ENCODE measurements at places on chromosomes 1 and 21.
A peak's percentile ranks its signal among the peaks of the same experiment; 100 is the strongest.

- no peak for DNase-seq
Measured at GRCh38 chr1:76425201-76426145, 350.9 kb downstream of the ST6GALNAC3 start.

GRCh38 chr1:223087291-223088255 lies 55.5 kb downstream of the TLR5 start:
- no peak for DNase-seq

- DNase-seq = no peak
Measured at GRCh38 chr1:211525101-211525676, 33.2 kb upstream of the RD3 start.

- DNase-seq = no peak
Measured at GRCh38 chr1:43421976-43422750, 31.6 kb downstream of the HYI start.

DNA sequence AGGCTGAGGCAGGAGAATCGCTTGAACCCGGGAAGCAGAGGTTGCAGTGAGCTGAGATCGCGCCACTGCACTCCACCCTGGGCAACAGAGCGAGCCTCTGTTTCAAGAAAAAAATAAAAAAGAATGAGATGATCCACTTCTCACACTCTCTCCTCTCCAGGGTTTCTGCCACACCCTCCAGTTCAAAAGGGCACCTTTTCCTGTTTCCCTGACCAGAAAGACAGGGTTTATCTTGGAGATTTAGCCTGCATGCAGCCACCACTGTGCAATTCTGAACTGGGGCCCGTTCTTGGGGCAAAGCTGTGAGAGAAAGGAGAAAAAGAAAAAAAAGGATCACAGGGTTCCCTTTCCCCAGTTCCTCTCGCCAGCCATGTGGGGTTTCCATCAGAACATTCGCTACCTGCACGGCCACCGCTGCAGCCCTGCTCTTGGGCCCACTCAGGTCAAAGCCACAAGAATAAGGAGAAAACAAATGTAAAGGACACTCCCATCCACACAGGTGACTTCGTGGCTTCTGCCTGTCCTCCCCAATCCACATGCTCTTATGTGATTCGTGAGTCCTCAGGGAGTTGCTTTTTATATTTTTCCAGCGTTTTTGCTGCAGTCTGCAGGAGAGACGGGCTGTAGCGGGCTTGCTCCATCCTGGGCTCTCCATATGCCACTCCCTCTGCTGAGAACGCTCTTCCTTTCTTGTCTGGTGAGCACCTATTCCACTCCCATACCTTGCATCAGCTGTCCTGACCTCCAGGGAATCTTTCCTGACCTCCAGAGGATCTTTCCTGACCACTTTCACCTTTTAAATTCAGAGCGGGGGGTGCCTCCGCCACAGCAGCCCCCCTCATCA lies 26.4 kb downstream of the GNG4 start:
- no peak for DNase-seq

GRCh38 chr1:1359664-1360468 lies 1.5 kb upstream of the MXRA8 start:
- DNase-seq = no peak

DNA sequence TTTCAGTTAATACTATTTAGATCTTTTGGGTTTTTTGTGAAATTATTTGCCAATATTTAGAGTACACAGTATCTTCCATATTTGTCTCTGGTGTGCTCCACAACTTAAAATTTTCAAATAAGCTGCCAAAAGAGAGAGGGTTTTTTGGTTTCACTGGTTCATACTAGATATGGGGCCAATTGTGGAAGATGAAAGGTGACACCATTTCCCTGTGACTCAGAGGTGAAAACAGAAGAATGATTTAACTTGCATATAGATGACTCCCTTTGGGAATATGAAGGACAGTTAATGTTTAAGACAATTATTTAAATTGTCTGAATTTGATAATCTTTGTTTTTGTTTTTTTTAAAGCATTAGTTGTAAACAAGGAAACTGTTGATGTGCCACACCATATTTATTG lies 37.5 kb downstream of the IVNS1ABP start:
- DNase-seq = no peak

DNA sequence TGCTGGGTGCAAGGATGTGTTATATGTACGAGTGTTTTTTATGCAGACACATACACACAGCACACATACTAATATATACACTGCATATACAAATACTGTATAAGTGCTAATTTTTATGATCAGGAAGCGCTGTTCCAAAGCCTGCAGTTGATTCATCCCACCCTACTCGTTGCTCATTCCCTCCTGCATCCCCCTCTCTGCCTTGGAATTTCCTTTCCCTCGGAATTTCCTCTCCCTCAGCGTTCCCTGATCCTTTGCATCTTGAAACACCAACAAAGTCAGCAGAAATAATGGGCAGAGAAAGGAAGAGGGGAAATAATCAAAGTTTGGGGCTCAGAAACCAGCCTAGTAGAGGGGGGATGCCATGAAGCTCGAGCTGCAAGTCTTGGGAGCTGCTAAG lies 98.9 kb downstream of the CSMD2 start:
- DNase-seq = no peak

DNA sequence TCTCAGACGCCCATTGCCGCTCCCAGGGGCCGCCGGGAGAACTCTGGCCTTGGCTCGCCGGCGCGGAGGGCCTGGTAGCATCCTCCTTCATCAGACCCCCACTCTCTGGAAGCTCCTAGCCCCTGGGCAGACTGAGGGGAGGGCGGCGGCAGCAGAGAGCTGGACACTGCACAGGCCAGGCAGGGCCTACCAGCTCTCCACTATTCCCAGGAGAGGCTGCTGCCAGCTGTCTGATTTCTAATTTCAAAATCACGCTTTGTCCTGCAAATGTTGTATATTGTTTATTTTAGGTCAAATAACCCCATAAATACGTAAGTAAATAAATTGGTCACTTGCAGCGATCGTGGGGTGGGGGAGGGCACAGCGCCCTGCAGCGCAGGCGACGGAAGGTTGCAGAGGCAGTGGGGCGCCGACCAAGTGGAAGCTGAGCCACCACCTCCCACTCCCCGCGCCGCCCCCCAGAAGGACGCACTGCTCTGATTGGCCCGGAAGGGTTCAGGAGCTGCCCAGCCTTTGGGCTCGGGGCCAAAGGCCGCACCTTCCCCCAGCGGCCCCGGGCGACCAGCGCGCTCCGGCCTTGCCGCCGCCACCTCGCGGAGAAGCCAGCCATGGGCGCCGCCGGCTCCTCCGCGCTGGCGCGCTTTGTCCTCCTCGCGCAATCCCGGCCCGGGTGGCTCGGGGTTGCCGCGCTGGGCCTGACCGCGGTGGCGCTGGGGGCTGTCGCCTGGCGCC lies at the start of gene MTARC1:
TSS of gene MTARC1 (plus strand) at position 577 of the 732 bp plus-strand sequence. CDS start at position 609, 32 bp downstream.
- peak; percentile 83 for DNase-seq

DNA sequence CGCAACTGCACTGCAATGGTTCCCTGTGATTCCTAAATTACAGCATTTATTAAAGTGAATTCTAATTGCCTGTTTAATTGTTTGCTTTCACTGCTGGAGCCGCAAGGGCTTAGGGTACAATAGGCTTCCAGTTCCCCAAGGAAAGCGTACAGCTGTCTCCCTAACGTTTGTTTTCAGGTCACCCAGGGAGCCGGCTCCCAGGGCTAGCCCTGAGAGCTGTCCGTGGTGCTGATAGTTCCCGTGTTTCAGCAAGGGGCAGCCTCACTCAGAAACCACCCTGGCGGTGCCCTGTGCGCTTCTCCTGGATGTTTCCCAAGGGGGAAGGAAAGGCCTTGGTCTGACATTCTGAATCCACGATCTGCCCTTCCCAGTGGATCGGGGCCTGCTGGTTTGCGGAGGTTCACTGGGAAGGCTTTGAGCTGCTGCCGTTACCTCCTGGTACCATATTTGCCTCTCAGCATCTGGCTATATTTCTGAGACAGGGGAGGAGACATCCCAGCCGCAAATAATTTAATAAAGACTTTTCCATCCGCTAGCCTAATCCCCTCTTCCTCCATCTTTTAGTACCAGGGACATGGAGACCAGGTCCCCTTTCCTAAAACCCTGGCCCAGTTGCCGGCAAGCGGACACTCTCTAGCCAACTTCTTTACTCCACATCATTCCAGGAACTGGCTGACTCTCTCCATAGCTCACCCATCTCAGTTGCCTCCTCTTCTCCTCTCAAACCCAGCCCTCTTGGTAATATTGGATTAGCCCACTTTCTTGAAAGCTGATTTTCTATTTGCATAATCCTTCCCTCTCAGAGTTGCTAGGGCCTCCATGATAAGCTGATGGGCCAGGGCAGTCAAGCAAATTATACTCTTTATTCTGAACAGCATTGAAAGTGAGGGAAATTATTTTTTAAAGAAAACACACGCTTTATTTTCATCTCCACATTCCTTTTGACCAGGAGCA lies 149.0 kb downstream of the IGSF21 start:
- no peak for DNase-seq

DNA sequence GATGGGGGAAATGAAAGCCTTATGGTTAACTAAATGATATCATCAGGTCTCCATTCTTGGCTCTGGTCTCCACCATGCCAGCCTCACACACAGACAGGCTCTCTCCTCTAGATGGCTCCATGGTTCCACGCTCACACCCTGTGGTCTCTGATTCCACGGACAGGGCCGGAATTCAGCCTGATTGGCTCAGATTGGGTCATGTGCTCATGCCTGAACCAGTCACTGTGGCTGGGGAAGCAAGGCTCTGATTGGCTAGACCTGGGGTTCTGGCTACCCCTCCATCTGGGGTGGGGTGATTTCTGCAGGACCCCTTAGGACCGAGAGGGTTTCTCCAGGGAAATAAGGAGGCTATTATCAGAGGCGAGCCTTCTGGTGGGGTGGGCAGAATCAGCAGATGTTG lies 277.0 kb downstream of the PTPRU start:
- DNase-seq = no peak

DNA sequence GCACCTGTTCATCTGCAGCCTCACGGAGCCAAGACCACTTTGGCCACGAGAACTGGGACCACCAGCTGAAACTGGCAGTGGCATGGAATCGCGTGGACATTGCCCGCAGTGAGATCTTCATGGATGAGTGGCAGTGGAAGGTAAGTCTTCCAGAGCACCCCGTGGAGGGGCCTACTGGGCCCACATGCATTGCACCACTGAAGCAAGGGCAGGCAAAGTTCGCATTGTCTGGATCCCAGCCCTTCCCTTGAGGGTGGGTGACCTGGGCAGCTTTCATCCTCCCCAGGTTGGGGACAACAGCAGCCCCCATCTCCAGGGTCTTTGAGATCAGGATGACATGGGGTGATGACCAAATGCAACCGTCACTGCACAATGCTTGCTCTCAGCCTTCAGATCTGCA lies 37.5 kb downstream of the TRPM2 start:
- no peak for DNase-seq

- no peak for DNase-seq
Measured at GRCh38 chr1:87243573-87243972, 85.1 kb upstream of the LMO4 start.

DNA sequence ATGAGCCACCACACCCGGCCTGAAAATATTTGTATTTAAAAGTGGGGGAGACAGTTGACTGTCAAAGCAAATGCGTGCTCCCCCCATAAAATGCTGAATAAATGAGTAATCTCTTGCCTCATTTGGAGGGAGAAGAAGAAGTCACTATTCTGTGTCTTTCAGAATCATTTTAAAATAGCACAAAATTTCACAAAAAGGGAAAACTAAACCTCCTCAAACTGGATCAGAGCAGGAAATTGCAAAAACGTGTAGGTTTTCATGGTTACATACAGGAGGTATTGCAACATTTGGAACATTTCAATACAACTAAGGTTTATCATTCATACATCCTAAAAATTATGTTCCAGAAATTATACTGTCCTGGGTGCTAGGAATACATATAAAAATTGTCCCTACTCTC lies 13.6 kb downstream of the MTF1 start:
- DNase-seq = no peak

GRCh38 chr1:153343811-153344717 lies 4.6 kb downstream of the PGLYRP4 start:
- no peak for DNase-seq

GRCh38 chr1:87986130-87986866 lies 657.6 kb downstream of the LMO4 start:
- DNase-seq = no peak

DNA sequence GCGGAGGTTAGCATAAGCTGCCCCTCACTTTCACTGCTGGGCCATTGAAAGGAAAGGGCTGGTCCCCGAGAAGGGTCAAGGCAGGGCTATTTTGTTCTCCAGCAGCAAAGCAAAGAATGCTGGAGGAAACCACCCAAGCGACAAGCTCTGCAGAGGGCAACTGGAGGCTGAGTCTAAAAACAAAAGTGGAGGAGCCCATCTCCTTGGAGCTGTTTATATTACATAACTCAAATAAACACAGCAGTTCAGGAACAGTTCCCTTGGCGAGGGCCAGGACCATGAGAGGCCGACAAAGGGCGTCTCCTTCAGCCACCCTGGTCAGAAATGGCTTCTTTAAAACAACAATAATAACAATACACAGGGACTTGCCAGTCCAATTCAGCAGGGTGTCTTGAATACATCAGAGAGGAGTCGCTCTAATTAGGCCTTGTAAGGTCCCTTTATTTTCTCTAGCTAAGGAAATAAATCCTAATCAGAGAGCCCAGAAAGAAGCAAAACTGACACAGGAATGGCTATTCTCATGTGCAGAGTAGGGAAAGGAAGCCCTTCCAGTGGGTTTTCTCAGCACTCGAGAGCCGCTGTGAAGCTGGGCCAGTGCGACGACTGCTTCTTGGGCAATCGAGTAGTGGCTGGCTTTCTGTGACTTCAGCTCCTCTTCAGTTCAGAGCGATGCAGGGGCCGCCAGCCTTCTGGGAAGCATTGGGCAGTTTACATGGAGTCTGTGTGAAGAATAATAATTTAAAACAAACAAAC lies 57.0 kb upstream of the TARBP1 start:
- no peak for DNase-seq

- no peak for DNase-seq
Measured at GRCh38 chr1:202765721-202766120, 42.5 kb downstream of the KDM5B start.

DNA sequence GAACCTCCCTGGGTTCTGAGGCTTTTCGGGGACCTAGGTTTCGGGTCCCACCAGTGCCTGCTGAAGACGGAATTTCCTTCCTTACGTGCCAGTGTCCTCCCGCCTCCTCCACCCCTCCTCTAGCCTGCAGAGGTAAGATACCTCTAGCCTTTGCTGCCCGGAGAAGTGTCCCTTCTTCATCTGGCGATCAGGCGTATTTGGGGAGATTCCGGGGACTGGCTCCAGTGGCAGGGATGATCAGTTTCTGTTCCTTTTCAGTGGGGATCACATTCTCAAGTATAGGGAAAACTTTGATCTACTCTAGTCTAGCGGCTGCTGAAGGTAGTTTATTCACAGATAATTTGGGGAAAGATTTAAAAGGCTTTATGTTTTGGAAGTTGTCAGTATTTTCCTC lies 674 bp downstream of the CEP350 start:
- no peak for DNase-seq

All from NCI-H774 (cell line).